ENCODE measurements at places on chromosomes 2 and 18.

- no peak for DNase-seq
Observed at GRCh38 chr2:6947929-6948676, 30.9 kb downstream of the RNF144A start.

DNA sequence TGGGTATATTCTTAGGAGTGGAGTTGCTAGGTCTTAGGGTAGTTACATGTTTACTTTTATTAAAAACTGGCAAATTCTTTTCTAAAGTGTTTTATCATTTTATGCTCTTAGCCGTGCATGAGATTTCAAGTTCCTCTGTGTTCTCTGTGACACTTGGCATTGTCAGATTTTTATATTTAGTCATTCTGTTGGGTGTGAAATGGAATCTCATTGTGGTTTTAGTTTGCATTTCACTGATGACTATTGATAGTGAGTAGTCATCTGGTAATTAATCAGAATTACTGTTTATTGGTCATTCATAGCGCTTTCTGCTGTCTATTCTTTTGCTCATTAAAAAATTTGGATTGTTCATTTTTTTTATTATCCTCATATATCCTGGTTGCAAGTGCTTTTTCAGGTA, 34.1 kb downstream of the RAB3GAP1 start:
- no peak for DNase-seq

- no peak for DNase-seq
Observed at GRCh38 chr18:54357082-54357659, 487 bp downstream of the STARD6 start.

DNA sequence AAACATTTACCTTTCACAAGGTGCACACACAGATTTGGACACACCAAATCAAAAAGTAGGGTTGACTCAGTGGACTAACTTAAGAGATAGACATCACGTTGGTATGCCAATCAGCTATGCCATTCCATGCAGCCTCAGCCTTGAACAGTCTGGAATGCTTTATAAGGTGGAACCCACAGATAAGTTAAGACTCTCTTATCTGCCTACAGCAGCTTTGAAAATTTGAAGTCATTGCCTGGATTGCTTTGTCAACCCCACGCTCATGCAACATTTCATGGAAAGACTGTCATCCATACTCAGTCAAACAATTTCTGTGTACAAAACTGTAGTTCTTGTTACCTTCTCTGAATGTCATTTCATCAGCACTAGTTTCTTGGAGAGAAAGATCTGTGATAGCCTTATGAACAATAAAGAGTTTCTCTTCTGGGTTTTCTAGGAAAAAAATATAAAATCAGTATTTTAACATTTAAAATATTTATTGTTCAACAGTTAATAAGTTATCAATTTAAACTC, 1.2 kb downstream of the ERMN start:
- no peak for DNase-seq

- no peak for DNase-seq
Observed at GRCh38 chr2:105989070-105989469, 205.0 kb downstream of the UXS1 start.

DNA sequence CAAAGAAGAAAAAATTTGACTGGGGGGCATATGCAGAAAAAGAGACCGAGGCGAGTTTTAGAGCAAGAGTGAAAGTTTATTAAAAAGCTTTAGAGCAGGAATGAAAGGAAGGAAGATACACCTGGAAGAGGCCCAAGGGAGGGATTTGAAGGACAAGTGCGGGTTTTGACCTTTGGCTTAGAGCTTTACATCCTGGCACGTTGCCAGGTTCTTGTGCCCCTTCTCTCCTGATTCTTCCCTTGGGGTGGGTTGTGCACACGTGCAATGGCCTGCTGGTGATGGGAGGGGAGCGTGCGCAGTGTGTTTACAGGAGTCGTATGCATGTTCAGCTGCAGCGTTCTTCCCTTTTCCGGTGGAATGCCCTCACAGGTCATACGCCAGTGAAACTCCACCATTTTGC, 208.8 kb downstream of the NBAS start:
- DNase-seq, result no peak

GRCh38 chr2:101682311-101682710, 15.2 kb upstream of the MAP4K4 start:
- no peak for DNase-seq

GRCh38 chr2:74373985-74374384, 6.1 kb downstream of the DCTN1 start:
- no peak for DNase-seq

GRCh38 chr2:237261327-237261726, 152.6 kb downstream of the COL6A3 start:
- DNase-seq, result no peak

- no peak for DNase-seq
Observed at GRCh38 chr2:173806761-173807160, 158.4 kb downstream of the SP3 start.

DNA sequence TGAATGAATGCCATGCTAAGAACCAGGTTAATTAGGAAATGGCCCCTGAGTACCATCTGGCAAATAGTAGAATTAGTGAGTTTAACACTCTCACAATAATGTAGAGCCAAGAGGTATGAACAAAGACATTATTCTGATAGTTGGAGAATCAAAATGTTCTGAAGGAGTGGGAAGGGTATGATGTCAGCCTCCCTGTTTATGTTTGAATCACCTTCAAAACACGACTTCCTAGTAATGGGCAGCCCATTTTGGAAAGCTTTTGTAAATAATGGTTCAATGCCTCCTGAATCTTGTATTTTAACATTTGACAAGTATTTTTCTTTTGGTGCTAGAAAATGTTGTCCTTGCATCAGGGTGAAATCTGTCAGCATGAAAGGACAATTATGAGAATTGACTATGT, 108.3 kb downstream of the DSEL start:
- no peak for DNase-seq

DNA sequence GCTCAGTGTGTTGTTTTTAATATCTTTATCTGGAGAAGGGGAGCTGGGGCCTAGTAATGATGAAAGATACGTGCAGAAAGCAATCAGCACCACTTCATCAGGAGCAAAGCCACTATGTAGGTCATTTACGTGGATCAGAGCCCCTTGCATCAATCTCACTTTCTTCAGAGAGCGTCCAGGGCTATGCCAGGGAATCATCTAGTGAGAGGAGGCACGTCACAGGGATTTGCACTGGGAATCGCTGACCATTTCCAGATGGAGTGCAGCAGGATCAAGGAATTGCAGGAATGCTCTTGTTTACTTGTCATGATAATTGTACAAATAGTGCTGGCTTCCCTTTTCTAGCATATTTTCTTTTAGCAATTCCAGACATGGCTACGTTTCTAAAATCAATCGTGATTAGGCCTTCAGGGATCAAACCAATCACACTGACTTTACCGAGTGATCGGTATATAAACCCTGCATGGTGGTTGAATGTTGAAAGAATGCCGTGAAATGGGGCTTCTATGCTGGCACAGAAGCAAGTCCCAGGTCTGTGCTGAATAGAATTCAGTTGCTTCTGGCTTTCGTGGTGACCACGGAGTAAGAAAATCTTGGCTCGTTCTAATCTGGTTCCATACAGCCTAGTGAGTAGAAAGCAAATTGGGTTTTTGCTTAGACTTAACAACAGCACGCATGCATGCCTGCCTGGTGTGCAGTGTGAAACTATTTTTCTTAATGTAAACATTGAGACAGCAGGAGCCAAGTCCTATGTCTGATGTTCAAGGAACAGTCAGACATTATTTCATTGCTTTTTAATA, 122.8 kb downstream of the TMEM200C start:
- DNase-seq, result no peak

- DNase-seq, result no peak
Observed at GRCh38 chr2:215619989-215620388, 184.1 kb upstream of the FN1 start.

- DNase-seq, result no peak
Observed at GRCh38 chr2:227772197-227772661, 26.5 kb downstream of the SCYGR8 start.

GRCh38 chr2:64478502-64479230, 24.7 kb downstream of the LGALSL start:
- DNase-seq, result no peak

DNA sequence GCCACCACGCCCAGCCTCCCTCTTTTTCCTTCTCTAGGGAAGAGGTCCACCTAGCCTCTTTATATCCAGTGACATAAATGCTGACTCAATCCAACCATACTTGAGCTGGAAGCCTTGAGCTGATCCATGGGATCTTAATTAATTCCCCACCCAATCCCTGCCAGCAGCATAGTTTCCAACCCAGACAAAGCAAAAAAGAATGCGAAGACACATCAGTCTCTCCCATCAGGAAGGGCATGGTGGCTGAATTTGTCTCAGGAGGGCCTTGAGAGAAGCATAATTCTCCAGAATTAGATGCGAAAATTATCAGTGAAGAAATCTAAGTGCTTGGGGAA, 22.5 kb downstream of the CASP10 start:
- DNase-seq, result no peak

DNA sequence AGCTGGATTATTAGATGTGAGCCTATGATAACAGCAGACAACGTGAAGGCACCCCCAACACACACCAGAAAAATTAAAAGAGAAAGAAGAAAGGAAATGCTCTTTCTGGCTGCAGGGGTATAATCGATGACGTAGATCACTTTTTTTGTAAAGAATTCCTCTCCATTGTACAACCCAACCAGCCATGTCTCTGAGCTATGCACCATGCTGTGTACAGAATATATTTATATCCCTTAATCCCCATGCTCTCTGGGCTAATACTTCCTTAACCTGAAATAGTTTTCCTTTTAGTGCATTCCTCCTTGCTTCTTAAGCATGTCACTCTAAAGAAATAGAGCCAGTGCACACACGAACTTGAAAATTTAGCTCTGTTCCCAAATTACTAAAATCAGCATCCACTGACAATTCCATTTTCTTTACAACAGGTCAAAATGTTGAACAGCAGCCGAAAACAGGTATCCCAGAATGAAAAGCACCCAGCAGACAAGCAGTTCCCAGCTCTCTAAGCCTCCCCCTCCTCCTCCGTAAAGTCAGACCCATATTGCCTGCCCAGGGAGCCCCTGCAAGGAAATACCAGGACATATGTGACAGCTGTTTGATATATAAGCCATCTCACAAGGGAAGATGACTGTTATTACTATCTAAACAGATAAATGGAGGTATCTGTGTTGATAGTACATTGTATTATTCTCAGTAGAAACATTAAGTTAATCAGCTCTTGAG, 247.4 kb upstream of the RAB6C start:
- peak; percentile 9 for DNase-seq

DNA sequence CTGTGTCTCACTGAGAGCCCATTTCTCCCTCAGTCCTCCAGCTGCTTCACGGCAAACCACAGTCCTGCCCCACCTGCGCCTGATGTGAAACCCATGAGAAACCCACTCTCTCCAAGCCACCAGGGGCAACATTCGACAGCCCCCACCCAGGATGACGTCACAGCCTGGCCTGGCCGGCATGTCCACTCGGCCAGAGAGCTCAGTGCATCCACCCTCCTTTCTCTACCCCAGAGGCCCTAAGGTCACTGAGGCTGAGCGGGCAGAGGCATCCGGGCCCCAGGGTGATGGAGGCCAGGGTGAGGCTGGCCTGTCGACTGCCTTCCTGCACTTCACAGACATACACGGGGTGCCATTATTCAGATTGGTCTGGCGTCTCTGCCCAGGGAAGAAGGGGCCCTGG, 402.7 kb upstream of the MYT1L start:
- DNase-seq, result no peak

DNA sequence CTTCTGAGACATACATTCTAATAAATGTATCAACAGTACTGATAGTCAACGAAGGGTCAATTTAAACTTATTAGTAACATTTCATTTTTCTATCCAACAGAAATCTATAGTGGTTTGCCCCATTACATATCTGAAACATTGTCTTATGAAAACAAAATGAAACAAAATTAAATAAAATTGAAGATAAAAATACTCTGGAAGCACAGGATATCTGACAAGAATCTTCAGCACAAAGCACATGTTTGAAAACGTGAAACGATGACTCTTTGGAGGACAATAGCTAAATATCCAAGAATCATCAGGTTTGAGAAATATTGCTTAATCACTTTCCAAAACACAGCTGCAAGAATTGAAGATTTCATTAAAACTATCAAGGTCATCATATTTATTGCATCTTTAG, 70.9 kb upstream of the FAM124B start:
- no peak for DNase-seq

- no peak for DNase-seq
Observed at GRCh38 chr18:60232541-60232940, 140.0 kb downstream of the MC4R start.

DNA sequence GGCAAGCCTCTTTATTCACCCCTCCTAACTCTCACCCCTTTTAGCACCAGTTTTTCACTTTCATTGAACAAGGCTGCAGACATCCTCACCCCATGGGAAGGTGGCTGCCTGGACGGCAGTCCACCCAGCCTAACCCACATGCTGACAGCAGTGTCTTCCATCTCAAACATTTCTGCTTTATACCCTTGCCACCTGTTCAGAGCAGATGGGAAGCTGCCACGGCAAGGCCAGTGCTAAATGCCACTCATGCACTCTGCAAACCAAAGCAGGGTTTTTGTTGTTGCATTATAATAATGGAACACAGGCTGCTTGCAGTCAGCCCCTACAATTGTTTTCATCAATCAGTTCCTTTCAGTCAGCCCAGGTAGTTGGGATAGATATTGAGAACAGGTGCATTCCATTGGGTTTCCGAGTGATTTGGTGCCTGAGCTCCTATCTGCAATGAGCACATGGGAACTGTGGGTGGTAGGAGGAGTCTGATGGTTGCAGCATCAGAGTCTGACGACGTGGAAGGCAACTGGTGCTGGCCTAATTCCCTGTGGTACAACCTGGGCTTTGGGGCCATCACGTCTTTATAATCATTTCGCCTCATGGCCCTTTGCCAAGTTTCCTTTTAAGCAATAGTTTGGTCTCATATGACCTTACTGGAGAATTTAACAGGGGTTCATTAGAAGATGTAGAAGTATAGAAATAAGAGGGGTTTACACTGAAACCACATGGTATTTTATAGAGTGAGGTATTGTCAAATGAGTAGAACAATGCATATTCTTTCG, 252.5 kb upstream of the SP5 start:
- no peak for DNase-seq

DNA sequence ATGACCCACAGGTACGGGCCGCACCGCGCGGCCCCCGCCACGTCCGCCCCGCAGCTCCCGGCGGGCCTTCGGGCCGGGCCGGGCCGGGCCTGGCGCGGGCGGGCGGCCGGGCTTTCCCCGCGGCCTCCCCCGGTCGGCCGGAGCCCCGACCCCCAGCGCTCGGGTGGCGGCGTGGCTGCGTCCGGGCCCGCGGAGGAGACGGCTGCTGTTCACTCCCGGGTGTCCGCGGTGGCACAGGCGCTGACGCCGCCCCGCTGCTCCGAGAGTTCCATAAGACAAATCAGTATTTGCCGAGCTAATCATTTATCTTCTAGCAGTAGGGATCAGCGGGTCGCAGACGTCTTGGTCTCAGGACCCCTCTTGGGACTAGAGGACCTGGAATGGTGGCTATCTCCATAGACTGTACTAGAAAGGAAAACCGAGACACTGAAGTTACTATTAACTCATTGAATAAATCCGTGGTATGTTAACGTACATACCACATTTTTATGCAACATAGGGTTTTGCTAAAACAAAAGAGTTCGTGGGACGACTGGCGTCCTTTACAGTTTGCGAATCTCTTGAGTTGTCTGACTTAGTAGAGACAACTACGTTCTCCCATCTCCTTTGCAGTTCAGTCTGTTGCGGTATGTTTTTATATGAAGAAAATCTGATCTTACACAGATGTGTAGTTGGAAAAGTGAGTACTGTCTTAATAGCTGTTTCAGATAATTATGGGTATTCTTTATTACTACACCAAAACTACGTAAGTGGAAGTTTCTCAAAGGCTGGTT, 500 bp downstream of the LIMS1 start:
- DNase-seq, result peak; percentile 79

GRCh38 chr2:174744111-174744510, 20.2 kb downstream of the CHRNA1 start:
- DNase-seq, result no peak

- no peak for DNase-seq
Observed at GRCh38 chr2:238631491-238632180, 204.9 kb downstream of the ASB1 start.

Data from suprapubic skin (tissue), 4 donors.